NCI-H187 (cell line): ENCODE measurements at places on chromosomes 5 and 9.

- no peak for DNase-seq
Observed at GRCh38 chr9:8962084-8962483, 1162.5 kb upstream of the DMAC1 start.

GRCh38 chr5:111869681-111870080, 112.7 kb upstream of the NREP start:
- no peak for DNase-seq

GRCh38 chr5:3155046-3155445, 403.6 kb upstream of the IRX2 start:
- DNase-seq = no peak

- no peak for DNase-seq
Observed at GRCh38 chr9:34884747-34885189, 73.3 kb upstream of the PHF24 start.

DNA sequence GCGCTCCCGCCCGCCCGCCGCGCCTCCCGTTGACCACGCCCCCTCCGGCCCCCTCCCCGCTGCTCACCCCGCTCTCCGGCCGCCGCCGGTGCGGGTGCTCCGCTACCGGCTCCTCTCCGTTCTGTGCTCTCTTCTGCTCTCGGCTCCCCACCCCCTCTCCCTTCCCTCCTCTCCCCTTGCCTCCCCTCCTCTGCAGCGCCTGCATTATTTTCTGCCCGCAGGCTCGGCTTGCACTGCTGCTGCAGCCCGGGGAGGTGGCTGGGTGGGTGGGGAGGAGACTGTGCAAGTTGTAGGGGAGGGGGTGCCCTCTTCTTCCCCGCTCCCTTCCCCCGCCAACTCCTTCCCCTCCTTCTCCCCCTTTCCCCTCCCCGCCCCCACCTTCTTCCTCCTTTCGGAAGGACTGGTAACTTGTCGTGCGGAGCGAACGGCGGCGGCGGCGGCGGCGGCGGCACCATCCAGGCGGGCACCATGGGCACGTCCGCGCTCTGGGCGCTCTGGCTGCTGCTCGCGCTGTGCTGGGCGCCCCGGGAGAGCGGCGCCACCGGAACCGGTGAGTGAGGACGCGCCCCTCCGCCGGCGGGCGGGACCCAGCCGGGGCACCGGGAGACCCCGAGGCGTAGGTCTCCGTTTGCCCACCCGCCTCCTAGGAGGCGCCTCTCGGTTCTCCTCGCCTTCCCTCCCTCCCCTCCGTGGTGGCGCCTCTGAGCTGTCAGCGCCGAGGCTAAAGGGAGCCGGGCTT, at the start of gene VLDLR:
Gene VLDLR (plus strand): TSS at position 66 of the 739 bp plus-strand sequence. CDS start 403 bp downstream, at position 469.
- DNase-seq = peak; percentile 51

DNA sequence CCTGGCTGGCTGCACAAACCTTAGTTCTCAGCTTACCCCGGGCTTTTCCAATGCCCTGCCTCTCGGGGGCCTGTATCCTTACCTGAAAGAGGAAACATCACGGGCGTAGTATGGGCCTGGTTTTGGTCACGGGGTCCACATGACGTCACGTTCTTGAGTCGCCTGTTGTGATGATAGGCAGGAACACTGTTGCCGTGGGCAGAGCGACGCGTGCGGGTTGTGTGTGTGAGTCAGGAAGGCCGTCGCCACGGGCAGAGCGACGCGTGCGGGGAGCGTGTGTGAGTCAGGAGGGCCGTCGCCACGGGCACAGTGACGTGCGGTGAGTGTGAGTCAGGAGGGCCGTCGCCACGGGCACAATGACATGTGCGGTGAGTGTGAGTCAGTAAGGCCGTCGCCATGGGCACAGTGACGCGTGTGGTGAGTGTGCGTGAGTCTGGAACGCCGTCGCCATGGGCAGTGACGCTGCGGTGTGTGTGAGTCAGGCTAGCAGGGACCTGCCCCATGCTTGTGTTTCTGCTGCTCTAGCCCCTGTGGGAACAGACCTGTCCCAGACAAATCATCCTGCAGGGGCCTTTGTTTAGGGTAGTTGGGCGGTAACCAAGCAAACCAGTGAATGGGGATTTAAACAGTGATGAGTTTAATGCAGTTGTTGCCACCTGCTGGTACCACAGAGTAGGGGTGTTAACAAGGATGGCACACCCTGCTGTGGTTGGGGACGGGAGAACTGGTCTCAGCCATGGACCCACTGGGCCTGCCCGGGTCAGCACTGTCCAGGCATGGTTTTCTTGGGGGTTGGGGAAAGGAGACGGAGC, 19.8 kb downstream of the TRIP13 start:
- DNase-seq = no peak

- DNase-seq = no peak
Observed at GRCh38 chr5:131999441-132000240, 11.8 kb downstream of the ACSL6 start.

- DNase-seq = no peak
Observed at GRCh38 chr9:117242082-117242481, 172.8 kb downstream of the ASTN2 start.

- peak; percentile 20 for DNase-seq
Observed at GRCh38 chr5:72817671-72818266, 1.3 kb downstream of the TNPO1 start.

DNA sequence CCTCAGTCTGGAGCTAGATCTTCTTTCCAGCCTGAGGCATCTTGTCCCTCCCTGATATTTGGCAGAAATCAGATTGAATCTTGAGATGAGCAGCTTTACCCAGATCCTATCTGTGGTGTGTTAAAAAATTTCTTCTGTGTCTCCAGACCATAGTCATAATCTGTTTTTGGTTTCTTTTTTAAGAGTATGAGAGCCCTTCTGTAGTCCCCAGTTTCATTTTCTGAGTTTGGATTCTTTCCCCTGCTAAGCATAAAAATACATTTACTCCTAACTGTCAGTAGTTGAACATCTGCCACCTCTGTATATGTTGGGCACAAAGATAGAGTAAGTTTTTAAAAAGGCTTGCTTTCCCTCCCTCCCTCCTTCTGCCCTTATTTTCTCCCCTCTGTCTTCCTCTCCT, 137.7 kb downstream of the CNTLN start:
- DNase-seq = no peak

- DNase-seq = no peak
Observed at GRCh38 chr5:137695651-137696428, 40.0 kb downstream of the KLHL3 start.

- DNase-seq = no peak
Observed at GRCh38 chr9:117704024-117704575, at the start of gene TLR4. Gene TLR4, plus strand, starts transcription at chr9:117704403. Its CDS starts 70 bp downstream, at chr9:117704473.

DNA sequence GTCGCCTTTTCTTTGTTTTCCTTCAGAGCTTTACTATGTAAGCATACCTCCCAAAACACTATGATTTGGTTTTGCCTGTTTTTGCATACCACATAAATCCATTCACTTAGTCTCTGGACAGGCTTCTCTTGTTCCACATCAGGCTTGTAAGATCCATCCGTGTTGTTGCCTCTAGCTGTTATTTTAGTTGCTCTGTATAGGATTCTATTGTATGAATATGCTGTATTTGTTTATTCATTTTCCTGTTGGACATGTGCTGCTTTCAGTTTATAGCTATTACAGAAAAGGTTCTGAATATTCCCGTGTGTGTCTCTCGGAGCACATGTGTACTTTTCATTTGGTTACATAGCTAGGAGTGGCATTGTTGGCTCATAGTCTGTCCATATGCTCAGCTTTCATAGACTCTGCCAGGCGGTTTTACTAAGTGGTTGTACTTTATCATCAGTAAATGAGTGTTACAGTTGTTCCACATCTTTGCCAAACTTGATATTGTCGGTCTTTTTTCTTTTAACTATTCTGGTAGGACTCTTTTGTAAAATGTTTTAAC, 41.8 kb downstream of the NUP214 start:
- DNase-seq = no peak

GRCh38 chr5:163635631-163636030, 130.2 kb downstream of the MAT2B start:
- DNase-seq = no peak

DNA sequence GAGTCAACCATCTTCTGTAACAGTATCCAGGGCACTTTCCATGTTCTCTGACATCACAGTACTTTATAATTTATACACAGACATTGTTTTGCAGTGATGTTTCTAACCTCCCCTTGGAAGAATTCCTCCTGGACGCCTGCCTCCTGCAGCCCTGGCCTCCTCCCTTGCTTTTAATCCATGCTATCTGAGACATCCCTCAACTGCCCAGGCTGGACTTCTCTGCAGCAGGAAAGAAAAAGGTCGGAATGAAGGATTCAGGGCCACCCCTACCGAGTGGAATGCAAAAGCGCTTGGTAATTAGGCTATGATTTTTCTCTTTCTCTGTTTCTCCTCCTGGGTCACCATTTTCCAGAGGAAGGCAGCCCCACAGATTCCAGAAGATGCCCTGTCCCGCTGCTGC, 47.0 kb upstream of the SHC3 start:
- no peak for DNase-seq

DNA sequence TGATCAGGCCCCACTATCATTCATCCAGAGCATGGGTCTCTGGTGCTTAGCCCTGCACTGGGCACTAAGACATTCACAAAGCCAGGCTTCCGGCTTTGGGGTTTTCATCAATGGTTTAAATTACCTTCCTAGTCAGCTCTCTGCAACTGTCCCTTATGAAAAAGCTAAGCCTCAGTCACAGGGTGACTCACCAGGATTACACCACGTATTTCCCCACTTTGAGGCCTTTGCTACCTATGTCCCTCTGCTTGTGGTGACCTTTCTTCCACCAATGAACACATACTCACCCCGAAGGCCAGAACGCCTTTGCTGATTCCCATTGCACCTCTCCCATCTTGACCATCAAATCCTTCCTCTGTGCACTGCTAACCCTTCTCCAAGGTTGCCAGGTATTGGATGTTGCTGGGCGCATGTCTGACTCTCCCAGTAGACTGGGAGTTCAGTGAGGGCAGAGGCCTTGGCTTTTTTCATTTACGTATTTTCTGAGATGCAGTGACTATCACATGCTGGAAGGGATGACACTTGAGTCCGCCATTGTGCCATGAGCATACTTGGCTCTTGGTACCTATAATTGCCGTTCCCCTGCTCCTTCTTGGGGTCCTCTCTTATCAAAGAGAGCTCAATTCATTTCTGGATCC, 58.7 kb upstream of the TNFSF8 start:
- DNase-seq = no peak

DNA sequence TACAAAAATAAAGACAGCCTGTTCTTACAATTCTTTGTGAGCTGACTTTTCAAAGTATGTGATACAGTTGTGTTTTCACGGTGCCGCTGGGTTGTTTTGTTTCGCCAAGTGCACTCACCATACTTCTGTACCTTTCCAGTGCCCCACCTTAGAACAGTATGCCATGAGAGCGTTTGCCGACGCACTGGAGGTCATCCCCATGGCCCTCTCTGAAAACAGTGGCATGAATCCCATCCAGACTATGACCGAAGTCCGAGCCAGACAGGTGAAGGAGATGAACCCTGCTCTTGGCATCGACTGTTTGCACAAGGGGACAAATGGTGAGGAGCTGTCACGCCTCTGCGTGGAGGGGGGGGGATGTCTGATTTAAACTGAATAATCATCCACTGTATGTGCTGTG, 12.9 kb downstream of the CCT5 start:
- DNase-seq = no peak
